ENCODE measurements at places on chromosomes 11 and 22.

DNA sequence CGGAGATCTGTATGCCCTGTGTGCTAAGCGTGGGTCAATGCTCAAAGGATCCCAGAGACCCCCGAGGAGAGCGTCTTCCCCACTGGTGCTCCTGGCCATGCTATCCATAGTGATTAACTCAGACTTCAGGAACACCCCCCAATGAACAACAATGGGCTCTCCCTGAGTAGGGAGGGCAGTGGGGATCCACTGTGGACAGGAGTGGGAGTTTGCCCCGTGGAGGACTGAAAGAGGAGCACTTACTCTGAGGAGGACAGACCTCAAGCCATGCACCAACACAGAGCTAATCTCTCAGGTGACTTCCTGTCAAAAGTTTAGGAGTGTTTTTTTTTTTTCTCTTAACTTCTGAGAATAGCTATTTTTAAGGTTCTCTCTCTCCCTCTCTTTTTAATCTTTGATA is 24.4 kb downstream of the SLC1A2 start:
- DNase-seq, result no peak

DNA sequence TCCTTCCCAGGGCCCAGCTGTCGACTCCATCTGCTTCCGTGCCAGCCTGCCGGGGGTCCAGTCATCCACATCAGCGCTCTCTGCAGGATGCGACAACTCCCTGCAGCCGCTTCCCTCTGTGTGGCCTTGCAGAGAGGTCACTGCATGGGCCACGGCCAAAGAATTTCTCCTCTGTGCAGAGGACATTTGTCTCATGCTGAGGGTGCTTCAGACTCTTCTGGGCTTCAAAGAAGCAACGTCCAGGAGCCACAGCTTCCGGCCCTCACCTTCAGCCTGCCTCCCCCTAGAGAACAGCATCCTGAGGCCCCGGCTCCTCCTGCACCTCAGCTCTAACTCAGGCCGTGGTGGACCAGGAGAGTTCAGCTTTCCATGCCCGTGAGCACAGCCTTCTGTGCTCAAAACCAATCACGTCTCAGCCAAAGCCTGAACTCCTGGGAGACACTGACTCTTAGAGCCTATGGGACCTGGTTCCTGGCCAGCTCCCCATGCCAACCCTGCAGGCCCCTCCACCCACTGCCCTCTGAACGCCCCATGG is 258.9 kb downstream of the BRD1 start:
- DNase-seq, result no peak

GRCh38 chr11:57775491-57775890 is 13.9 kb downstream of the CTNND1 start:
- DNase-seq, result no peak

- no peak for DNase-seq
Measured at GRCh38 chr11:126129727-126130671, 67.3 kb upstream of the CDON start.

DNA sequence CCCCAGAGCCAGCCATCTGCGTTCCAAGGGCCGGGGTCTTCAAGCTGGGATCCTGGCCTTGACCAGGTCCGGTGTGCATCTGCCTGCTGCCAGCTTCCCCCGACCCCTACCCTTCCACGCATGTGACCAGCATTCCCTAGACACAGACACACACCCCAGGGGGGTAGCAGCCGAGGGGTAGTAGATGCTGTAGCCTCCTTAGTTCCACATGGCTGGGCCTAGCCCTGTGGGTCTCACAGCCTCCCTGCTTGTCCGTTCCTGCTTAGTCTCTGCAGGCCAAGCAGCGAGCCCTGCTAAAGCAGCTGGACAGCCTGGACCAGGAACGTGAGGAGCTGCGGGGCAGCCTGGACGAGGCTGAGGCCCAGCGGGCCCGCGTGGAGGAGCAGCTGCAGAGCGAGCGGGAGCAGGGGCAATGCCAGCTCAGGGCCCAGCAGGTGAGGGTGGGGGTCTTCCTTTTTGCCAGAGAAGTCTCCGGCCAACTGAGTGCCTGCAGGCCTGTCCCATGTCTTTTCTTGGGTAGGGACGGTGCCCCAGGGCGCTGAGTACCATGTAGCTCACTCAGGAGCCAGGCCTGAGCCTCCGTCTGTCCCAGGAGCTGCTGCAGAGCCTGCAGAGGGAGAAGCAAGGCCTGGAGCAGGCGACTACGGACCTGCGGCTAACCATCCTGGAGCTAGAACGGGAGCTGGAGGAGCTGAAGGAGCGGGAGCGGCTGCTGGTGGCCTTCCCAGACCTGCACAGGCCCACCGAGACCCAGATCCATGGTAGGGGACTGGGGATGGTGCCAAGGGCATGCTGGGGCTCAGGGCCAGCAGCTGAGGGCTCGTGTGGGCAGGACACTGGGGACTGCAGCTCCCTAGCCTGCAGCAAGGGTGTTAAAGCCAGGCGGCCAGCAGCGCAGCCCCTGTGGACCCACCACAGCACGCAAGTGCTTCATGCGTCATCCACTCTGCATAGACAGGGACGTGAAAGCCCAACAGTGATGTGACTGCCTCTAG is 13.6 kb downstream of the RNF215 start:
- DNase-seq, result no peak

GRCh38 chr11:128903248-128904061 is 12.3 kb downstream of the KCNJ5 start:
- DNase-seq, result no peak

GRCh38 chr11:76655501-76656049 is 15.0 kb downstream of the LRRC32 start:
- no peak for DNase-seq

DNA sequence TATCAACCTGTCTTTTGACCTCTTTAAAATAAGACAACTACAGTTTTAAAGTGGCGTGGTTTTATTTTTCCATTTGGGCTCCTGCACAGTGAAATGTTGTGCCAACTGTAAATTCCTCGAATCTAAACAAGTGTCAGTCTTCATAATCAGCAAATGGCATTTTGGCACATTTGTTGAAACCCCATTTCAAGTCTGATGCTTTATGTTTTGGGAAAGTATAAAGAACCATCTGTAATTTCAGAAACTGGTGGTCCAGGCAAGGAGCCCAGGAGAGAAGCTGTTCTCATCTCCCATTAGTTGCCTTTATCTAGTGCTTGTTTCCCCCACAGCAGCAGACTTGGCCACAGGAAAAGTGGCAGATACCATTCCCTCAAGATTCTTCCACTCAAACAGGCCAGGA is 32.7 kb downstream of the VWA5A start:
- DNase-seq, result no peak

- DNase-seq, result no peak
Measured at GRCh38 chr22:46911346-46911745, 148.9 kb downstream of the TBC1D22A start.

- no peak for DNase-seq
Measured at GRCh38 chr22:21108379-21109115, 62.8 kb downstream of the LRRC74B start.

DNA sequence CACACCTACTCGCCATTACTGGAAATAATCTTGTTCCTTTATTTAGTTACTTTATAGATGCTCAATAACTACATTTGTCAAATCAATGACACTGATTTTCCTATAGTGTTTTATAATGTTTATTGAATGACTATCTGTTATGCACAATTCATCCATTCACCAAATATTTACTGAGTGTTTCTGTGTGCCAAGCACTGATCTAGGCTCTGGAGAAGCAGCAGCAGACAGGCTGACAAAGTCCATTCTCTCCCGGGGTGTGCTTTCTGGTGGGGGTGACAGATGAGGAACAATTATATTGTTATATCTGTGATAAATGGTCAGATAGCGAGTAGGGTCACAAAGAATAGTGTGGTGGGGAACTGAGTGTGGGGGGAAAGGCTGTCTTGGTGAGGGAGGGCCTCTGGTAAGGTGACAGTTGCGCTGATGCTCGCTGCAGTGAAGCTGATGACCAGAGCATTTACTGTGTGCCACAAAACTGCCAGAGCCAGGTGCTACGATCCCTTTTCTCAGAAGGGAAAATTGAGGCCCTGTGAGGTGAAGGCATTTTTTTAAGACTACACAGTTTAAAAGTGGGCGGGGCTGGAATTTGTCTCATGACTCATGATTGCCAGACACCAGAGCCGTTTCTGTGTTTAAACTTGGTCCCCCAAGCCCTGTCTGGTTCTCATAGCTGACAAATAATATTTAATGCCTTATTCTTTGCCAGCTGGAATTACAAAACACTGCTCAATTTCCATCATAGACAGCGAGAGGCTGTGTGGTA is 10.2 kb downstream of the PACS1 start:
- DNase-seq, result no peak

- no peak for DNase-seq
Measured at GRCh38 chr11:133699071-133699470, 146.2 kb downstream of the SPATA19 start.

- DNase-seq, result no peak
Measured at GRCh38 chr11:129768356-129768755, 47.3 kb upstream of the TMEM45B start.

DNA sequence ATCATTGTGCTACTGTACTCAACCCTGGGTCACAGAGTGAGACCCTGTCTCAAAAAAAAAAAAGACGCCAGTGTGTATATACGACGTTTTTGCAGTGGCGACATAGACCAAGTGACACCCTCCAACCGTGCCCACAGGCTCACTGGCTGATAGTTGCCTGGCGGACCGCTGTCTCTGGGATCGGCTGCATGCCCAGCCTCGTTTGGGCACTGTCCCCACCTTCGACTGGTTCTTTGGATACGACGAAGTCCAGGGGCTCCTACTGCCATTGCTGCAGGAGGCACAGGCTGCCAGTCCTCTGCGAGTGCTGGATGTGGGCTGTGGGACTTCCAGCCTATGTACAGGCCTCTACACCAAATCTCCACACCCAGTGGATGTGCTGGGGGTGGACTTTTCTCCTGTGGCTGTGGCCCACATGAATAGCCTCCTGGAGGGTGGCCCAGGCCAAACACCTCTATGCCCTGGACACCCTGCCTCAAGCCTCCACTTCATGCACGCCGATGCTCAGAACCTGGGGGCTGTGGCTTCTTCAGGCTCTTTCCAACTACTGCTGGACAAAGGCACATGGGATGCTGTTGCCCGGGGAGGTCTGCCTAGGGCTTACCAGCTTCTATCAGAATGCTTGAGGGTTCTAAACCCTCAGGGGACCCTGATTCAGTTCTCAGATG is 1.3 kb downstream of the CSKMT start:
- no peak for DNase-seq

- no peak for DNase-seq
Measured at GRCh38 chr11:60786811-60787567, 1.9 kb downstream of the MS4A10 start.

GRCh38 chr11:62402226-62402959 is 16.4 kb upstream of the SCGB1A1 start:
- no peak for DNase-seq

DNA sequence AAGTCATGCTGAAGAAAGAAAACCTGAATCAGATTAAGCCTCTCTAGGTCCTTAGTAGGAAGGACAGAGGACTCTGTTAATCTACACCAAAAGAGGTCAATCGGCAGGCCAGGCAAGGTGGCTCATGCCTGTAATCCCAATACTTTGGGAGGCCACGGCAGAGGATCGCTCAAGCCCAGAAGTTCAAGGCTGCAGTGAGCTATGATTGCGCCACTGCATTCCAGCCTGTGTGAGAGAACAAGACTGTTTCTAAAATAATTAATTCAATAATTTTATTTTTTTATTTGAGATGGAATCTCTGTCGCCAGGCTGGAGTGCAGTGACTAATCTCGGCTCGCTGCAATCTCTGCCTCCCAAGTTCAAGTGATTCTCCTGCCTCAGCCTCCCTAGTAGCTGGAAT is 4.5 kb downstream of the XRCC6 start:
- no peak for DNase-seq

GRCh38 chr11:64609436-64610047 is 18.5 kb downstream of the SLC22A12 start:
- DNase-seq, result no peak

DNA sequence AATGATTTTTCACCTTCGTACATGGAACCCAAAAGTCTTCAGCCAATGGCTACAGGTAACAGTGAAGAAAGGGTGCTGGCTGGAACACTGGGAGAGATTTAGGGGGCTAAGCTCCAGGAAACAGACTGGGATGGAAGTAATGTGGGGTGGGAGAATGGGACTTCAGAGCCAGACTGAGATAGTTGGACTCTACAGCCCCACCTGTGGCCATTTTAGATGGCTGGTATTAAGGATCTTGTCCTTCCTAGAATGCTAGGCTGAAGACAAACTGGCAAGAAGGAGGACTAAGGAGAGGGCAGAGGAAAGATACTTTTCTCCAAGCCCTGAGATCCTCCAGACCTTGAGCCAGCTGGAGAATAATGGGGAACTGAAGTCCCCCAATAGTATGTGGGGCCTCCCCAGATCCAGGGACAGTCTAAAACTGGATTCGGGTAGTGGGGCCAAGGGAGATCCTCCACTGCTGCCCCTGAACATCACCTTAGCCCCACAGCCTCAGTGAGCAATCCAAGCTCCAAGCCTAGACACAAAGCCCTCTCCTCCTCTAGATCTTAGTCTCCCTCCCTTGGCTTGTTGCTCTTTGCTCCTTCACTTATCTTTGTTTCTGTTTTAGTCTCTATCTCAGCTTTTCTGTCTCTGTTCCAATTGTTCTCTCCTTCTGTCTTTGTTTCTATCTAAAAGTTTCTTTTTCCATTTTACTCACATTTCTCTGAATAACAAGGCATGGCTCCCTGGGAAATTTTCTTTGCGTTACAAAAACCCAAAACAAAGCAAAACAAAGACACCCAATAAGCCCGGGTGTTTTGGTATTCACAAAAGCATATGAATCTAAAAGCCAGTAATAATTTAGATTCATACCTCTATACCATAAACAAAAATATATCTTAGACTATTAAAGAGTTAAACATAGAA is 16.2 kb upstream of the RRAS2 start:
- no peak for DNase-seq

DNA sequence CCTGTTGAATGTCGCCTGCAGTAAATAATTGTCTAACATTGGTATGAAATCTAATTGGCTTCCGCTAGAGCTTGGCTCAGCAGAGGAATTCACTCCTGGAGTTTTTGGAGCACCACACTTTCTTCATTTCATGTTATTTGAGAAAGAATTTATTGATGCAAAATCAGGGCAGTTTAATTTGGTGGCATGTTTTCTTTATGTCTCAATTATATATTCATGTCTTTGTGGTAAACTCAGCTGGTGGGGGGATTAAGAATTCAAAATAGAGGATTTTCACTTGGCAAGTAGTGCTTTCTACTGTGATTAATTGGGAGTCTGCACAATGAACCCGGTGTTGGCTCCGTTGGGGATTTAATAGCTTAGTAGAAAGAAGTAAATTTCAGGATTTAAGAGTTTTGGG is 784.4 kb downstream of the NTM start:
- DNase-seq, result no peak

Measured in stimulated activated CD4-positive, alpha-beta T cell treated with anti-CD3 and anti-CD28 coated beads, Interleukin-1b, Interleukin-23, amount 100 ng/mL, for 1 hour (primary cell).